Glutamatergic neuron (in vitro differentiated cells): ENCODE measurements at places on chromosomes 7 and 10.

DNA sequence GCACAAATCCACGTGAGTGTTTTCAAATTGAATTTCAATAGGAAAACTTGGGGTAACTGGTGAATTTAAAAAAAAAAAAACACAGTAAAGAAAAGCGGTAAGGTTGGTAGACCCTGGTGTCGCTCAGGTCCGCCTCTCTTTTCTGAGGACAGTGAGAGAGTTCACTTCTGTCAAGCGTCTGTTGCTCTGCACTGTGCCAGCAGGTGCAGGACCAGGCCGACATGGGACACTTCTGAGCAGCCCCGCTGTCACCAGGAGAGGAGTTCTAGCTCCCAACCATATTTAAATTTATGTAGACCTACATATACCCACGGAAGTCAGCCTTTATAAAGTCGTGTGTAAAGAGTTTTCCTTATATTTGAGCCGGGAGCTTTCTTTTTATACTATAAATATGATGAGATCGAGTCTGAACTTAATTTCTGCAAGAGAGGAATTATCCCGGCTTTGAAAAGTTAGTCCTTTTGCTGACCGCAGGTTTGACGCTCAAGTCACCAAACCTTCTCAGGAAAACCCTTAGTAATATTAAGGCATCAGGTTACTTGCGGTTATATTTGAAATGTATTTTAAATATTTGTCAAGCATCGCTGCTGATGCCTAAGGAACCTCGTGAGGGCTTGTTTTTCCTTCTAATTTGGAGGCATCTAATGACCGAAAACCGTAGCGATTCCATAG lies 531 bp downstream of the IKZF1 start:
- H3K4me3 ChIP-seq = peak overlapping the region; percentile 56
- H3K27me3 ChIP-seq = peaks cover 12% of the 10 kb centered on the region
- peaks cover 2% of the 10 kb centered on the region for H3K4me1 ChIP-seq
- H3K27ac ChIP-seq = no peak overlapping the region

DNA sequence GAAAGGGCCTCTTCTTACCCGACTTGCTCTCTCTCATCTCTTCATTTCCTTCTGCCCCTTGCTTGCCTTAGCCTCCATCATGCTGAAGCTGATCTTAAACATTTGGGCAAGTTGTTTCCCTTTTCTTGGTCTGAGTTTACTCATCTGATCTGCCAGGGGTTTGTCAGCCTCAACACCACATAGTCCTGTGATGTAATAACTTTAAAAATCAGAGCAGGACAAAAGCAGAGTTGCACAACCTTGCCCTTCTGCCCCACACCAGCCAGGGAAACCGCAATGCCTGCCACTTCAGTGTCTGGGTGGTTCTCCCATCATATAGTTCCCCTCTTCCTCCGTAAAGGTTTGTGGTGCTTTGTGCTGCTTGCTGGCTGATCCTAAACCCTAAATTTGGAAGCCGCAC lies 9.9 kb upstream of the LIPM start:
- H3K36me3 ChIP-seq = no peaks in the 10 kb centered on the region
- H3K4me3 ChIP-seq = no peak overlapping the region
- no peak overlapping the region for H3K27ac ChIP-seq
- no peak for DNase-seq
- H3K4me1 ChIP-seq = no peaks in the 10 kb centered on the region

GRCh38 chr7:143300959-143301935 lies 13.1 kb downstream of the CASP2 start:
- H3K27me3 ChIP-seq = no peaks in the 10 kb centered on the region
- H3K4me1 ChIP-seq = no peaks in the 10 kb centered on the region
- peaks cover 5% of the 10 kb centered on the region for H3K36me3 ChIP-seq
- H3K27ac ChIP-seq = no peak overlapping the region
- DNase-seq = no peak

DNA sequence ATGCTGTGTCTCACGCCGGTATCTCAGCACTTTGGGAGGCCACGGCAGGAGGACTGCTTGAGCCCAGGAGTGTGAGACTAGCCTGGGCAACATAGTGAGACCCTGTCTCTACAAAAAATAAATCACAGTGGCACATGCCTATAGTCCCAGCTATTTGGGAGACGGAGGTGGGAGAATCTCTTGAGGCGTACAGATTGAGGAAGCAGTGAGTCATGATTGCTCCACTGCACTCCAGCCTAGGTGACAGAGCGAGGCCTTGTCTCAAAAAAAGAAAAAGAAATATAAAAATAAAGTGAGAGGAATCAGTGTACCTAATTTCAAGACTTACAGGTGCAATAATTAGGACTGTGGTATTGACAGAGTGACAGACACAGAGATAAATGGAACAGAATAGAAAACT lies 23.9 kb downstream of the SLC25A40 start:
- no peaks in the 10 kb centered on the region for H3K4me1 ChIP-seq
- H3K4me3 ChIP-seq = no peak overlapping the region
- H3K27ac ChIP-seq = no peak overlapping the region
- H3K36me3 ChIP-seq = no peaks in the 10 kb centered on the region
- DNase-seq = no peak

GRCh38 chr7:158991824-158992621 lies 135.7 kb downstream of the DYNC2I1 start:
- H3K36me3 ChIP-seq = peaks cover 20% of the 10 kb centered on the region
- no peak for DNase-seq
- H3K4me1 ChIP-seq = no peaks in the 10 kb centered on the region
- no peak overlapping the region for H3K27ac ChIP-seq
- H3K4me3 ChIP-seq = no peak overlapping the region

- no peak overlapping the region for H3K4me3 ChIP-seq
- H3K27ac ChIP-seq = no peak overlapping the region
- H3K36me3 ChIP-seq = no peaks in the 10 kb centered on the region
- no peak for DNase-seq
- H3K27me3 ChIP-seq = no peaks in the 10 kb centered on the region
These were observed 4.6 kb upstream of the CYP2C19 start for GRCh38 chr10:94757916-94758315.

- no peak for DNase-seq
- H3K36me3 ChIP-seq = no peaks in the 10 kb centered on the region
- H3K27ac ChIP-seq = no peak overlapping the region
- no peaks in the 10 kb centered on the region for H3K27me3 ChIP-seq
These were observed 15.7 kb downstream of the PLEKHS1 start for GRCh38 chr10:113767222-113767621.

GRCh38 chr10:50653758-50654157 lies 30.0 kb upstream of the SGMS1 start:
- H3K4me1 ChIP-seq = peaks cover 4% of the 10 kb centered on the region
- H3K4me3 ChIP-seq = no peak overlapping the region
- no peaks in the 10 kb centered on the region for H3K27me3 ChIP-seq
- DNase-seq = no peak

DNA sequence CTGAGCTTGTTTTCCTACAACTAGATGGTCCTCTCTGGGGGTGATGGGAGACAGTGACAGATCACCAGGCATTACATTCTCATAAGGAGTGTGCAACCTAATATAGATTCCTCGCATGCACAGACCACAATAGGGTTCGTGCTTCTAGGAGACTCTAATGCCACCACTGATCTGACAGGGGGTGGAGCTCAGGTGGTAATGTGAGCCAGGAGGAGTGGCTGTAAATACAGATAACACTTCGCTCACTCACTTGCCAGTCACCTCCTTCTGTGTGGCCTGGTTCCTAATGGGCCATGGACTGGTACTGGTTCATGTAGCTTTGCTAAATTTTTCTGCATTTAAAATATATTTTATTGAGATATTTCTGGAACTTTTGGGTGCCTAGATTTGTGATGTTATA lies 202.3 kb upstream of the ZNF32 start:
- H3K4me1 ChIP-seq = peaks cover 39% of the 10 kb centered on the region
- H3K4me3 ChIP-seq = no peak overlapping the region
- H3K27me3 ChIP-seq = peaks cover 13% of the 10 kb centered on the region
- H3K27ac ChIP-seq = no peak overlapping the region
- no peaks in the 10 kb centered on the region for H3K36me3 ChIP-seq

DNA sequence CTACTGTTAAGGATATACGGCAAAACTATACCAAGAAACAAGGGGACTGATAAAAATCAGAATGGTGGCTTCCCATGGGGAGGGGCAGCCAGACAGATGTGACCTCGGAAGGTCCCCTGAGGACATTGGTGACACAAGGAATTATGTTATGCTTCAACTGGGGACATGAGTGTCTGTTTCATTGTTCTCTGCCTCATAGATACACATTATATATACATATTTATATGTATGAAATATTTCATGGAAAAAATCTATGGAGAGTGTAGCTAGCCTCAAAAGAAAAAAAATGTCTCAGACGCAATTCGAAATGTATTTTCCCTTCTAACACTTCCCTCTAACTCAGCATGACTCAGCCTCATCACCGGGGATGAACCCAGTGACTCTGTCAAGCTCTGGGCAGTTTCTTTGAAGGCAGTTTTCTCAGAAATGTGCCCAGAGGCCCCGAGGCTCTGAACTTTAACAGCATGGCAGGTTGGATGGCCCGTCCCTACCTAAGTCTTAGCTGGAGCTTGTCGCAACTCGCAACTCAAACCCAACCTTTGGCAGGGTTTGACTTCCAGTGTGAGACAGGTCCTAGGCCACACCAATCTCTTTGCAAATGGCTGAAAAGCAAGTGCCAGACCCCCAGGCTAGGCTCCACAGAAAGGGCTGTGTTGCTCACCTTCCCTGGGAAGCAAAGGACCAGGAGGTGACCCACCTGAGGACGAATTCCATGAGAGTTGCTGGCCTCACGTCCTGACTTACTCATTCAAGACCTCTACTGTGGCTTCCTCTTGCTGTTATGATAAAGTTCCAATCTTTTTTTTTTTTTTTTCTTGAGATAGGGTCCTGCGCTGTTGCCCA lies 86.9 kb downstream of the CARD11 start:
- no peak for DNase-seq
- no peaks in the 10 kb centered on the region for H3K36me3 ChIP-seq

GRCh38 chr10:113965683-113966082 lies 78.0 kb upstream of the ADRB1 start:
- H3K4me1 ChIP-seq = no peaks in the 10 kb centered on the region
- peaks cover 5% of the 10 kb centered on the region for H3K36me3 ChIP-seq
- no peak overlapping the region for H3K4me3 ChIP-seq
- DNase-seq = no peak

DNA sequence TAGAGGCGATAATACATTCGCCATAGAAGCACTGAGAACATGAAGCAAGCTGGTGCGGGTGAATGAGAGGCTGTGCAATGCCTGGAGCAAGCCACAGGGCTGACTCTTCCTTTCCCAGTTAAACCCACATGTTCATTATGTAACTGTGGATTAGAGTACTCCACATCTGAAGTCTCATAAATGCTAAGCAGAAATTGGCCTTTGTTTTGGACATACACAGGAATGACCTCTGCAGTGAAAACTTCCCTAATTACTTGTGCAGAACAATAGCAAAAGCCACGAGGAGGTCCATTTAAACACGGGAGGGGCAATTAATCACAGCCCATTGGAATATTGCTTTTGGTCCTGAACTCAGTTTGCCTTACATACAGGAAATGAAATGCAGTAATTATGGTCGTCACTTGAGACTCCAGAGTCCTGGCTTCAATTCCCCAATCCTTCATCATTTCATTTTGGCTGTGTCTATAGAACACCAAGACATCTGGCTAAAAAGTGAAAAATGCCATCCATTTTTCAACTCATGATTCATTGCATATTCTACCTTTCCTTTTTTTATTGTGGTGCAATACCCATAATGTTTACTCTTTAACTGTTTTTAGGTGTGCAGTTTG lies 78.7 kb upstream of the CXCL12 start:
- no peak overlapping the region for H3K4me3 ChIP-seq
- no peak overlapping the region for H3K27ac ChIP-seq
- no peaks in the 10 kb centered on the region for H3K36me3 ChIP-seq
- no peaks in the 10 kb centered on the region for H3K4me1 ChIP-seq

- H3K4me3 ChIP-seq = no peak overlapping the region
- no peak overlapping the region for H3K27ac ChIP-seq
- DNase-seq = no peak
These were observed 55.3 kb downstream of the NEURL1 start for GRCh38 chr10:103548581-103549348.

DNA sequence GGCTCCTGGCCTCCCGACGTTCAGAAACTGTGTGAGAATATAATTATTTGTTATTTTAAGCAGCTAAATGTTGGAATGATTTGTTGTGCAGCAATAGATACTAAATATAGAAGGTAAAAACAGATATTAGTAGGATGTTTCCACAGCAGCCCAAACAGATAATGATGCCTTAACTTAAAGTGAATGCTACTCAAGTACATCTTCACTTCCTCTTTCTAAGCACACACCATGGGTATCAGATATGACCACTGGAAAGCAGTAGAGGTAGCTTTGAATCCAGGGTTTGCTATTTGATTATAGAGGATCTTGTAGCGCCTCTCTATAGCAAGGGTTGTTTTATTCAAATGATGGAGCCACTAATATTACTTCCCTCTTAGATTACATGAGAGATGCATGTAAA lies 38.2 kb upstream of the BET1 start:
- no peak for DNase-seq
- peaks cover 3% of the 10 kb centered on the region for H3K4me1 ChIP-seq
- no peaks in the 10 kb centered on the region for H3K36me3 ChIP-seq
- H3K27ac ChIP-seq = no peak overlapping the region
- peaks cover 2% of the 10 kb centered on the region for H3K27me3 ChIP-seq
